Peyer's patch (tissue), 4 donors: ENCODE measurements at places on chromosomes 5 and 9.

DNA sequence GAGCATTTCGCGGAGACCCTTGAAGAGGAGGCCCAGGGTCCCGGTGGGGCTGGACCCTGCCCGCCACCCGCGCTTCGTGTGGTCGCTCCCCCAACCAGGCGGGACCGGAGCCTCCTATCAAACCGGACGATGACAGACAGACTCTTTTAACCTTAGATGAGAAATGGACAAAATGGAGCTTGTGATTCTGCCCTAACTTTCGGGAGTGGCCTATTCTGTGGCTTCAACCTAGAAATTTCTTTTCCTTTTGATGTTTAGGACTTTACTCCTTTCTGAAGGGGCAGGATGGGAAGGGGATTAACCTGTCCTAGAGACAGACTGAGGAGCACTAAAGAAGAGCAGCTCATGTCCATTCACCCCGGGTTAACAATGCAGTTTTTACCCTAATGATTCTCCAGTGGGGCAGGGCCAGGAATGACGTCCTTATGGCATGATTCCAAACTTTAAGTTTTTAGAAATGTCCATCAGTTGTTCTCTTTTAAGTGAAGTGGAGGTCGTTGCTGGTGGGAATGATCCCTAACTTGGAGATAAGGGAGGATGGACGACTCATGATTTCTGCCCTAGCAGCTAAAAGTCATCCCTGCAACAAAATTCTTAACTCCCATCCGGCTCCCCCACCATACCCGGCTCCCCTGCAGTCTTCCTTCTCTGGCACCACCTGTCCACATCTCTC is 1.0 kb downstream of the NIPSNAP3A start:
- DNase-seq = no peak

DNA sequence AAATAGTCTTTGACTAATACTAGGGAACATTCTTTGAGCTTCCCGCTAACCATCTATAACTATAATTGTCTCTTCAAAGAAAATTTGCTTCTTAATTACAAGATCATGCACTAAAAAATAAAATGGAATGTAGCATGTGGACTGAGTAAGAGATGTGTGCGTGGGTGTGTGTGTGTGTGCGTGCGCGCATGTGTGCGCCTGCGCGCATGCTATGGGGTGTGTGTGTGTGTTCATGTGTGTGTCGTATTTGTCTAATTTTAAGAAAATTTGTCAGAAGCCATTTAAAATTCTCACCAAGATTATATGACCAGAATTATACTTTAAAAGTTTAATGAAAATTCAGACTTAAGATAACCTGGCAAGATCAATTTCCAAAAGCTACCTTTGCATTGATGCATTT is 593.0 kb downstream of the ACTL7B start:
- DNase-seq = no peak

GRCh38 chr5:69526660-69527059 is 33.3 kb upstream of the GTF2H2C start:
- no peak for DNase-seq

GRCh38 chr5:150553911-150554310 is 46.0 kb downstream of the NDST1 start:
- DNase-seq = no peak

DNA sequence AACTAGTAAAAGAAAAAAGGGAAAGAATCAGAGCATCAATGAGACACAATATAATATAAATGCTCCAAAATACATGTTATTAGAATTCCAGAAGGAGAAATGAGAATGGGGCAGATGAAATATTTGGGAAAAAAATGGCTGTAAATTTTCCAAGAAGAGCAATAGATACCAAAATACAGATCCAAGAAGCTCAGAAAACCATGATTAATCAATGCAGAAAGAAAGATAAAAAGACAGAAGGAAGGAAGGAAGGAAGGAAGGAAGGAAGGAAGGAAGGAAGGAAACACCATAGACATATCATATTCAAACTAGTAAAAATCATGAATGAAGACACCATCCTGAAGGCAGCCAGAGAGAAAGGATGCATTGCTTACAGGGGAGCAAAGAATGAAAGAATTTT is 920.9 kb downstream of the EFNA5 start:
- no peak for DNase-seq

DNA sequence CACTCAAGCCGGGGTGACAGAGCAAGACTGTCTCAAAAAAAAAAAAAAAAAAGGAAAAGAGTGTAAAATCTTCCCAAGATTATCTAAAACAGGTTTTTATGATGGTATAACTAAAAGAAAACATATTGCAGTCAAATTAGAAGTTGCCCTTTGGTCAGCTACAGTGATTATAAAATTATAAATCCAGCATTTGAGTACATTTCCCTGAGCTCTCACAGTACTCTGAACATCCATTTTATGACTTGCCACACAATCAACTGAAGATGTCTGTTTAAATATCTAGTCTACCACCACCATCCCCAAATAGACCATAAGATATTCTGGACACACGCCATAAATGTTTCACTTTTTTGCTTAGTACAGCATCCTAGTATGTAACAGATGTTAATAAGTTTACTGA is 77.0 kb downstream of the CSF2 start:
- no peak for DNase-seq

DNA sequence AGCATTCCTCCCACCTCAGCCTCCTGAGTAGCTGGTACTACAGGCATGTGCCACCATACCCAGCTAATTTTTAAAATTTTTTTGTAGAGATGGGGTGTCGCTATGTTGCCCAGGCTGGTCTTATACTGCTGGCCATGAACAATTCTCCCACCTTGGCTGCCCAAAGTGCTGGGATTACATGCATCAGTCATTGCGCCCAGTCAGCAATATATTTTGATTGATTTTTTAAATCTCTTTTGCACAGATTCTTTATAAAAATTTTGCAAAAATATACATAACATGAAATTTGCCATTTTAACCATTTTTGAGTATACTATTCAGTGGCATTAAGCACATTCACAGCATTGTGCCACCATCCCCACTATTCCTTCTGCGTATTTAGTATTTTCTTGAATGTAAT is 94.0 kb downstream of the INVS start:
- DNase-seq = no peak

DNA sequence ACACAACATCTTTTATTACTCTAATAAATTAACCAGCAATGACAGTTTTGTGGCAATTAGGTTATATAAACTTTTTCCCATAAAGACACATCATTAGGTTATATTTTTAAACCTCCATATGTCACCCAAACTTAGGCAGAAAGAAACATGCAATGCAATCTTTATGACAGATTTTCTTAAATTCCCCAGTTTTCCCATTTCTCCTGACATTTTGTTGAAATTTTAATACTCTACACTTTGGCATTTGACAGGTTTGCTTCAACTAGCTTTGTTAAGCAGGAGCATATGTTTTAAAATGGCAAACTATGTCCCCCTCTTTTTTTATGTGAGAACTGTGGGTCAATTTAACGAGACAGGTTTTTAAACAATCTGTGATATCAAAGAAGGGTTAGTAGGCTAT is 155.5 kb downstream of the GABRB2 start:
- DNase-seq = no peak

DNA sequence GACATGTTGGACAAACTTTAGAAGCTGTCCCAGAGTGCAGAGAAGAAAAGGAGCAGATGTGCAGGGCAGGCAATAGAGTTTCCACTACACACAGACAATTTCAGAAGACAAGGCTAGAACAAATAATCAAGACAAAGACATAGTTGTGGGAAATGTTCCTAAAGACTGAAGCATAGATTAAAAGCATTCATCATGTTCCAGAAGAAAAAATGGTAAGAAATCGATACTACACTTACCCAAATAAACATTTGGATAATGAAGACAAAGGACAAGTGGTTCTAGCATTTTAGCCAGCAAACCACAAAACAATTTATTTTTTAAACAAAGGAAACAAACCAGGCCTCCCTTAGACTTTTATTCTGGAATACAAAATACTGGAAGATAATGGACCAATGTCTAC is 97.9 kb downstream of the FSTL4 start:
- no peak for DNase-seq

- DNase-seq = no peak
Measured at GRCh38 chr9:118088090-118088489, 383.9 kb downstream of the TLR4 start.

DNA sequence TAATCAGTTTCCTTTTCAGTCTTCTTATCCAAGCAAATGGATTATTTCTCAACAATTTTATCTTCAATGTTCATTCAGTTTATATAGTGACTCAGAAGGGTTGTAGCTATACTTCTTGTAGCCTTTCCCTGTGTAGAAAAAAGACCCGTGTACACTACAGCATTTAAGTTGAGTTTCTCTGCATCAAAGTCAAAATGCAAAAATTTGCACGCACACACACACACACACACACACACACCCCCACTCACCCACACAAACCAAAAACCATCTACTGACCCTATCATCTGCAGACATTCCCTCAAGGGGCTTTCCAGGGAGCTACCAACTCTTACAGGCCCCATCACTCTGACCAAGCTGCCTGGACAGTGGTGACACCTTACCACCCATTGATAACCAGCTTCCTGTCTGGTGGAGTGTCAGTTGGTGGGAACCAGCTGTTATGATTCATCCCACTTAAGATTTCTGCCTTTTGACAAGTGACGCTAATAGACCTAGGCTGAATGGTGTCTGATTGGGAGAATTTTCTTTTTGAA is 12.2 kb upstream of the ELL2 start:
- DNase-seq = no peak

DNA sequence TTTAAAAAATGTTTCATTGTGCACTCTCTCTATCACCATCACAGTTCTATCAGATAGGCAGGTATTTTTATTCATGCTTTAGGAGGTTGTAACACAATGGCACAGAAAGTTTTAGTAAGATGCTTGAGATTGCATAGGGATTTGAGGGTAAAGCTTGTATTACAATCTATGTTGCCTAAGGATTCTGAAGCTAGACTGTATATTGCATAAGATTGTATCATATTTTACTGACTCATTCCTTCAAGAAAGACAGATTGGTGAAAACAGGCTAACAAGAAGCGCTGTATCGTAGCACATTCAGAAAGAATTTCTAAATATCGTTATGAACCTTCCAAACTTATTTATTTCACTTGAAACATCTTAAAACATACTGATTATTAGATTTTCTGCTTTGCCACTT is 577.7 kb downstream of the EBF1 start:
- DNase-seq = no peak

DNA sequence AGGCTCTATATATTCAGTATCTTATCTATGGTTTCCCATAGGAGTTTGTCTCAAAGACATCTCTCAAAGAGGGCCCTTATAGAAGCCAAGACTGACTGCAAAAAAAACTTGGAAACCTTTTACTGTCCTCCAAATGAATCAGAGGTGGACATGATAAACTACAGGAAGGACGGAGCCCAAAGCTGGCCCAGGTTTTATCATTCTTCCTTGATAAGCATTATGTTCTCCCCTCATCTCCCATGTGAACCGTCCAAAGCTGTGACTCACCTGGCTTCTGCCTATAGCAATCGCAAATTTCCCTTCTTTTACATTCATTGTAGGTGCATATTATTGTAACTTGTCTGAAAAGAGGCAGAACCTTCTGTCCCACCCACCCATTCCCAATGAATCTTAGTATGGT is 35.0 kb upstream of the NIM1K start:
- DNase-seq = no peak

GRCh38 chr9:19618816-19619215 is 170.0 kb downstream of the SLC24A2 start:
- DNase-seq = no peak

GRCh38 chr9:100485196-100485595 is 12.2 kb downstream of the TMEFF1 start:
- no peak for DNase-seq
